ENCODE measurements at places on chromosomes 7 and 10. TPM values are rescaled to one million over a fixed set of nuclear protein-coding genes. Genes with fewer than 3 reads are reported as not detected.

DNA sequence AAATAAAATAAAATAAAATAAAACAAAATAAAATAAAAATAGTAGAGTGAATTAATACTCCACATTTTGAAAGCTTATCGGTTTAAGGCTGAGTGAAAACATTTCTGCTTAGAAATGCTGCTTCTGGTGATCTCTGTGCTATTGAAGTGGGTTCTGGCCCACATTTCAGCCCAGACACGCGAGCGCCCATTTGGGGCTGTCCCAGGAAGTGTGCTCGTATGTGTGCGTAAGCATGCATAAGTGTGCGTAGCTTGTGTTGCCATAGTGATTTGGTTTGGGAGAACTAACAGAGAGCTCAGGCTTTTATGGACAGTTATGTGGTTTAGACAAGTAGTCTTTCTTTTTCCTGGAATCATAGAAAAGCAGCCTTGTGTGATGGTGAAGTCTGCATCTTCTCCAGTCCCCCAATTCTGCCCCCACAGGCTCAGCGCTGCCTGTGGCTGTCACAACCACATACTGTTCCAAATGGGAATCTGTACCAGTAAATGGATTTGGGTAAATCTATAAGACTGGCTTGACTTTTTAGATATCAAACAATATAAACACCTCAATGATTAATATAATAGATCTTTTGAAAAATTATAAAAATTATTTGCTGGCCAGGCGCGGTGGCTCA, 29.8 kb upstream of the PURB start:
- DNase-seq = no peak

APBB1IP gene
- polyA plus RNA-seq = 1.5 TPM

- no peak for DNase-seq
These were observed 179.1 kb downstream of the SFMBT2 start for GRCh38 chr10:7231509-7232414.

DNA sequence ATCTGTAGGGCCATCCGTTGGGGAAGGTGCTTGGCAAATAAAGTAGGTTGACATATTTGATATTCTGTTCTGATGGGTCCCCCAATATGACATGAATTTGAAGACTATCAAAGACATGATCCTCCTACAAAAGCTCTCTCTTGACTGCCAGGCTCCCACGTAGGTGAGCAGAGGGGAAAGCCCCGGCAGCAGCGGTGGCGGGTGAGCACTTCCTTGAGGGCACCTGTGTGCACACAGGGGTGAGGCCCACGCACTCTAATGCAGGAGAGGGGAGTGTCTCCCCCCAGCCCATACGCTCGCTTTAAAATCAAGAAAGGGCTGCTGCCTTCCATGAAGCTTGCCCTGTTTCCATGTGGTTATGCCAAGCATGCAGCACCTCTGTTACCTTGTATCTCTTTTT, 100.4 kb downstream of the TAX1BP1 start:
- DNase-seq = no peak

- DNase-seq = no peak
These were observed 66.0 kb upstream of the FGL2 start for GRCh38 chr7:77265666-77266065.

Data from muscle of back (tissue), 13 donors.